ENCODE measurements at places on chromosomes 12 and 14.

DNA sequence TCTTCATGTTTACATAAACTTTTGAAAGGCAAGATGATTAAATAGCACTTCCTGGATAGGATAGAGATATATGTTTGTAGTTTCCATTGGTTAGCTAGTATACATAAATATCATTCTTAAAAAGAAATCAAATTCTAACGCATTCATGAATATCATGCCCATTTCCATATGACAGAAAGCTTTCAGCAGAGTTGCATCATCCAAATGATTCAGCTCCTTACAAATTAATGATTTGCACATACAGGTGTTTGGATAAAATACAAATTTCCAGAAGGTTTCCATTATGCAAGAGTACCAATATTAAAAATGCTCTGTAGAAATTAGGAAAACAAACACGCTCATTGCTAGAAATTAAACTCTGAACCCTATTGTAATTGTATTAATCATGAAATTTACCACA, 264.4 kb downstream of the FOXG1 start:
- no peak for DNase-seq

- peak; percentile 24 for DNase-seq
Measured at GRCh38 chr12:12072064-12072760, 1.5 kb downstream of the BCL2L14 start.

- DNase-seq: no peak
Measured at GRCh38 chr12:84631020-84631419, 281.6 kb downstream of the SLC6A15 start.

DNA sequence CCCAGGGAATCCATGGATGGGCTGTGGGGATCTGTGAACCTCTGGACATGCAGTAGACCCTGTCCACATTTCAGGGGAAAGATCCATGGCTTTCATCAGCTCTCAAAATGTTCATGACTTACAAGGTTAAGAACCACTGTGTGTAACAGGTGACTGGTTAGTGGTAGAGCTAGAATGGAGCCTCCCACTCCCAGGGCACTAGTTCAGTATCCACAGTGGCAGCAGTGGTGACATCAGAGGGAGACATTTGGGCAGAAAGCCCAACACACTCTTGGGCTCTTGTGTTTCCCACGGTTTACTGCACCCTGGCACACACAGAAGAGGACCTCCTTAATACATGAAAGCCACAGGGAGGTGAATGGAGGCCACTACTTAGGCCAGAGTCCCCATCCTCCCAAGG, 9.1 kb downstream of the KRT74 start:
- DNase-seq: no peak

DNA sequence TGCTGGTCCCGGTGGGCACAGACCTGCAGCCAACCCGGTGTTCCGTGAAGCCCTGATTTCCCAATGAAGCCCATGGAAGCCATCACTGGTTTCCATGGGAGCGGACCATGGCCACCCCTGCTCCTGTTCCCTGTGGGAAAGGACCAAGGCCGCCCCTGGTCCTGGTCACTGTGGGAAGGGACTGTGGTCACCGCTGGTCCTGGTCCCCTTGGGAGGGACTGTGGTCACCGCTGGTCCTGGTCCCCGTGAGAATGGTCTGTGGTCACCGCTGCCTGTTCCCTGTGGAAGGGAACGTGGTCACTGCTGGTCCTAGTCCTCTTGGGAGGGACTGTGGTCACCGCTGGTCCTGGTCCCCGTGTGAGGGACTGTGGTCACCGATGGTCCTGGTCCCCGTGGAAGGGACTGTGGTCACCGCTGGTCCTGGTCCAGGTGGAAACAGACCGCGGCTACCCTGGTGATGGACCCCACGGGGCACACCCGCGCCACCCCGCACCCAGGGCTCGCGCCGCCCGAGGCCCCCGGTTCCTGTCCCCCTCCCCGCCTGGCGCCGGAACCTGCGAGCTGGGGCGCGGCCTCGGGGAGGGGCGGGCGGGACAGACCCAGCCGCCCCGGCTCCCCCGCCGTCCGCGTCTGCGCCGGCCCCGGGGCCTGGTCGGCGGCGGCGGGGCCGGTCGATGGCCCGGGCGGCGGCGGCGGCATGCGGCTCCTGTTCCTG, at the start of gene GLT1D1:
GLT1D1 (plus strand) TSS at position 594 of the 715 bp plus-strand sequence; CDS start at position 698, 104 bp downstream.
- no peak for DNase-seq

- DNase-seq: no peak
Measured at GRCh38 chr12:67424784-67425183, 155.6 kb downstream of the CAND1 start.

- DNase-seq: no peak
Measured at GRCh38 chr12:52175371-52176350, 16.2 kb downstream of the KRT80 start.

DNA sequence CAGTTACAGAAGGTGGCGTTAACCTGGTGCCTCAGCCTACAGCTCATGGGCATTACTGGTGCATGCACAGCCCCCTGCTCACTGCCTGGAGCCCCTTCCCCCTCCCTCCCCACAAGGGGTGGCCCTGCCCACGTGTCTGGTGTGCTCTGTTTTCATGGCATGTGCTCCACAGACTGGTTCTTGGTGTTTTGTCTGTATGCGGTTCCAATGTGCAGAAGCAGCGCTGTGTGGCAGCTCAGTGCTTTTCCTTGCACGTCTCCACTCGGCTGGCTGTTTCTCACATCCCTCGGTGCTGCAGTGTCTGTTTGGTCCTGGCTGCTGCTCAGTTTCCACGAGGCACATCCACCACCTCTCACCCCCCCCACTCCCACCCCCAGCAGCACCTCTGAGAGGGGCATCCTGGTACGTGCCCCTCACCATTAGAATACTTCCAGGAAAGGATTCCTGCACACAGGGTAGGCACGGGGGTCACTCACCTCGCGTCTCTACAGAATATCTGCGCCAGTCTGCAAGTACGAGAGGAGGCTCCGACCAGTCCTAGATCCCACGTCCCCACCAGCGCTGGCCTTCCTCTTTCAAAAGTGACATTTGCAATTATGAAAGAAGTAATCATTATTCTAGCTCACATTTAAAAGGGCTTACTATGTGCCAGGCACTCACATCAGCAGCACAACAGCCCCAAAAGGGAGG, 27.1 kb downstream of the DIO3 start:
- DNase-seq: no peak

DNA sequence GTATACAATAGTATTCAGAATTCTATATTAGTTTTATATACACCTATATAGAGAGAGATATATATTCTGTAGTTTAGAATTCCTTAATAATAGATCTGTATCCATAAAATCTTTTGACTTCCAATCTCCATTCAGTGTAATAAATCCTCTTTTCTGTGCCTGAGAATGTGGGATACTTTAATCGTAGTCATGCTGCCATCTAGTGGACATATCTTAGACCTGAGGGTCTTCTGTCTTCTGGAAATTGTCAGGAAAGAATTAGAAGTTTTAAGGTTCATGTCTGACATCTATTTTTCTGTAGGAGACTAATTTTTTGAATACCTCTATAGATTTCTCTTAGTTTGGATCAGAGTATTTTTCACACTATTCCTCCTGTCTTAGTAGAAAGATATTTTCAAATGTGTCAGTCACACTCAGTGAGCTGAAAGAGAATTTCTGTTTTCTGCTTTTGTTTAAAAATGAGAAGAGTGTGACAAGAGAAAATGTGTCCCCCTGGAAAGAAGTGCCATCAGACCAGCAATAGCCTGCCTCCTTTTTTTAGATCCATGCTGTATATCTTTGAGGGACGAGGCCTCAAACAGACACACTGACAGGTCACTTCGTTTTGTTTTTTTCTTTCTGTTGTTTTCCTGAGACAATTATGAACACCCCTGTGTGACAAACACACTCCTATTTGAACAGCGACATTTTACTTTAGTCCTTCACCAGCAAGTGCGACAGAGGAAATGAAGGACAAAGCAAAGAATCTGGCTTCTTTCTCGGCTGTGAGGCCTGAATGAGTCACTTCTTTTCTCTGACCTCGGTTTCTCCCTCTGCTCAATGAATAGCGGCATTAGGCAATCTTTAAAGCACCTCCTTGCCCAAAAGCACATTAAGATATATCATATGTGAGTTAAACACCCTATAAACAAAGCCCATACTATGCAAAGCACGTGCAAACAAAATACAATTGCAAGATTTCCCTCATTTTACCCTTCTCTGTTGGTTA, 96.3 kb downstream of the GALC start:
- no peak for DNase-seq

- DNase-seq: no peak
Measured at GRCh38 chr14:63205044-63205575, 867 bp downstream of the RHOJ start.

DNA sequence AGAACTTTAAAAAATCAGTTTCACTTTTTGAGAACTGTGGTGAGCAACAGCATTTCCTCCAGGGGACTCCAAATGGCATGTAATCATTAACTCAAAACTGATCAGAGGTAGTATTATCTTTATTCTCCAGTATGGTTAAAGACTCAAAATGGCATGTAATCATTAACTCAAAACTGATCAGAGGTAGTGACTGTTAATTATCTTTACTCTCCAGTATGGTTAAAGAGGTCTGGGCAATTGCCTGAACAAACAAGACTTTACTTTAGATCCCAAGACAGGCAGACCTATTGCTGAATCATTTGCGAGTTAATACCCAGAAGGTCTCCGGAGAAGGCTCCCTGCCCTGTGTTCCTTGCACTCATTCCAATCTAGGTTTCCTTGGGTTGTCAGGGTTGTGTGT, 6.6 kb upstream of the ACADS start:
- DNase-seq: no peak

DNA sequence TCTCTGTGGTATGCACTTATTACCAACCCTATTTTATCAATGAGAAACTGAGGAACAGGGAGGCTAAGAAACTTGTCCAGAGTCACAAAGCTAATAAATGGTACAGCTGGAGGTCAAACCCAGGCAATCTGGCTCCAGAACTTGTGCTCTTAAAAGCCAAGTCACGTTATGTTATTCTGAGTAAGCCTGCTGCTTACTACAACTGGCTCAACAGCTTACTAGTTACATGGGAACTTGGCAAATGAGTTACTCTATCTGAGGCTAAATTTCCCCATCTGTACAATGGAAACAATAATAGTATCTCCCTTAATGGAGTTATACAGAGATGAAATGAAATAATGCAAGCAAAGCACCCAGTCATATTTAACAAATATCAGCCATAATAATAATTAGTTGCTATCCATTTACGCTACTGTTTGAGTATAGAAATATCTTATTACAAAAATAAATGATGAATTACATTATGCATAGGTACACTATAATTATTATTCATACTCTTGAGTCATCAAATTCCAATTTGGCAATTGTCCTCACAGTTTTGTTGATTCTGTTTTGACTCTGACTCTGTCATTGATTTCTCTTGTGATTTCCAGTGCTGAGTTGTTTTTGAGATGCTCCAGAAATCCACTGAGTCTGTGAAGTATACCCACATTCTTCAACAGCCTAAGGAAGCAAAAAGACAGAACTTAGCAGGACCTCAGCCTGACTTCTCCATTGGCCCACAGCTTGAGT, 112.2 kb downstream of the TBX5 start:
- no peak for DNase-seq

DNA sequence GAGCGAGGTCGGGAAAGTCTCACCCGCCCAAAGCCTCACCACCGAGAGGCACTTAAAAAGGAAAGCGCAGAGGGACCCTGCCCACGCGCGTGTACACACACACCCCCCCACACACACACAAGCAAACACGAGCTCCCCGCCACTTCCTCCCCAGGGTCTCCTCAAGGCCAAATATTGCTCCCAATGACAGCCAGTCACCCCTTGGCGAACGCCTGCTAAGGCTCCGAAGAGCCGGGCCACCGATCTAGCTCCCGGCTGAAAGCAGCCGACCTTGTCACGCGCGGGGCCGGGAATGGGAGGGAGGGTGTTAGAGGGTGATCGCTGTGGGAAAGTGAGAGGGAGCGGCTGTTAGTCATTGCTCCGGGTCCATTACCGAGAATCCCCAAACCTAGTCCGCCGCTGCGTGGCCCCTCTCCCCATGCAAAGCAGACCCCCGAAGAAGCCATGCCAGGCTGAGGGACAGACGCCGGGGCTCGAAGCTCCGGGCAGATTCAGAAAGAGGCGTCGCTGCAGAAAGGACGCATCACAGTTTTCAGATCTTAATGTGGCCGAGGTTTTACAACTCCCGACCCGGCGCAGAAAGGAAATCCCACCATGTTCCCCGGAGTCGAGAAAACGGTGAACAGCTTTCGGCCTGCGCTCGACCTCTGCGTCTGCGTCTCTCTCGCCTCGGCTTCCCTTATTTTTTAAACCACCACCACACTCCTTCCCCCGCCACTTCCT, 2.6 kb downstream of the BMP4 start:
- no peak for DNase-seq

GRCh38 chr12:9897535-9897934, 16.2 kb downstream of the KLRF2 start:
- DNase-seq: no peak

DNA sequence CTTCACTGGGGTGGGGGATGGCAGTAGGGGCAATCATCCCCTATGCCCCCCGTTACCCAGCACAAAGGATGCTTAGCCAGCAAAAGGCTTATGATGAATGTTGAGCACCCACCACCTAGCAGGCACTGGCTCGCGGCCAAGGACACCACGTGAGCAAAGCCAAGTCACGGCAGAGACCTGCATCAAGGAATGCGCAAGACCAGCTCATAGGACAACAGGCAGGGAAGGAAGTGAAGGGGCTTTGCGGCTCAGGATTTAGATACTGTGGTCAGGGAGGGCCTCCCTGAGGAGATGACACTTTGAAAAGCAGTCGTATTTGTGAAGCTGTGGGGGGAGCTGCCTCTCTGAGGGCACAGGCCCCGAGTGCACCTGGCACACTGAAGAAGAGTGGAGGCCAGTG, 32.8 kb downstream of the SH2B3 start:
- DNase-seq: no peak

- DNase-seq: no peak
Measured at GRCh38 chr12:87756721-87757120, 272.5 kb downstream of the C12orf50 start.

GRCh38 chr14:92534932-92535643, 21.5 kb downstream of the RIN3 start:
- DNase-seq: no peak

- no peak for DNase-seq
Measured at GRCh38 chr12:92363295-92364146, 217.9 kb upstream of the BTG1 start.

GRCh38 chr14:106843951-106844483, 1317.6 kb downstream of the TMEM121 start:
- no peak for DNase-seq

DNA sequence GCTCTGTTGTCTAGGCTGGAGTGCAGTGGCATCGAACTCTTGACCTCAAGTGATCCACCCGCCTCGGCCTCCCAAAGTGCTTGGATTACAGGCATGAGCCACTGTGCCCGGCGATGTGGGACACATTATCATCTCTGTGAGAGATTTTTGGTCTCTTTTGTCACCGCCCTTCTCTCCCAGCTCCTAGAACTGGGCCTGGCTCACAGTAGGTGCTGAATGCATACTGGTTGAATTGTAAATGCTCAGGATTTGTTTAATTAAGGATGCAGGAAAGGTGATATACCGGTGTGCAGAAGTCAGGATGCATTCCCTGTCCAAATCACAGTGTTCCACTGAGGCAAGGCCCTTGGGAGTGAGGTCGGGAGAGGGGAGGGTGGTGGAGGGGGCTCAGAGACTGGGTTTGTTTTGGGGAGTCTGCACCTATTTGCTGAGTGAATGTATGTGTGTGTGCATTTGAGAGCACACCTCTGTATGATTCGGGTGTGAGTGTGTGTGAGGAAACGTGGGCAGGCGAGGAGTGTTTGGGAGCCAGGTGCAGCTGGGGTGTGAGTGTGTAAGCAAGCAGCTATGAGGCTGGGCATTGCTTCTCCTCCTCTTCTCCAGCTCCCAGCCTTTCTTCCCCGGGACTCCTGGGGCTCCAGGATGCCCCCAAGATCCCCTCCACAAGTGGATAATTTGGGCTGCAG, 1.0 kb upstream of the KRT18 start:
- DNase-seq: no peak
